AG09319 (cell line): ENCODE measurements at places on chromosomes 4 and X.

GRCh38 chr4:115824630-115825029, 711.2 kb upstream of the NDST4 start:
- DNase-seq = no peak

GRCh38 chr4:100189820-100190642, at the start of gene DDIT4L:
TSS of gene DDIT4L (minus strand) at chr4:100190468. CDS start at chr4:100189983, 485 bp downstream.
- no peak for DNase-seq

GRCh38 chr4:54781756-54782155, 124.0 kb downstream of the KIT start:
- DNase-seq = no peak

- no peak for DNase-seq
Observed at GRCh38 chrX:132171881-132172280, 44.1 kb upstream of the FRMD7 start.

GRCh38 chr4:118954246-118954645, 65.6 kb downstream of the SYNPO2 start:
- DNase-seq = no peak

DNA sequence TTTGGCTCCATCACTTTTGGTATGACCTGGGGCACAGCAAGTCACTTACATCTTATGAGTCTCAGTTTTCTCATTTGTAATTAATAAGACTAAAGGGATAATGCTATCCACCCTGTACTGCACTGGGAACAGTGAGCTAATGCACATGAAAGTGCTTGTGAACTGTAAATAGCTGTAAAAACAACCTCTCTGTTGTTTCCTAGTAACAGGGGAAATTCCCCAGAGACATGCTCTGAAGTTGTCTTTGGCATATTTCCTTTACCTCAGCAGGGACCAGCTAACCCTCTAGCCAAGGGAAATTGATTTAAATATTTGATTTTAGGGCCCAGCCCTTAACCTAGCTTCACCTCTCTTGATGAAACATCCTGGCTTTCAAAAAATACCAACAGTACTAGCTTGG, 6.1 kb upstream of the CYSLTR1 start:
- no peak for DNase-seq
